Right cardiac atrium (tissue), 5 donors: ENCODE measurements at places on chromosomes 12 and 14. TPM values are rescaled to one million over a fixed set of nuclear protein-coding genes. Genes with fewer than 3 reads are reported as not detected.
A peak's percentile ranks its signal among the peaks of the same experiment; 100 is the strongest.

Gene POTEG
- total RNA-seq: not detected

- DNase-seq: no peak
Observed at GRCh38 chr12:70839544-70839943, 81.0 kb downstream of the PTPRR start.

GRCh38 chr12:119208626-119209061 is 29.9 kb downstream of the HSPB8 start:
- DNase-seq: peak; percentile 93

Gene SDR9C7
- total RNA-seq: not detected

- DNase-seq: no peak
Observed at GRCh38 chr12:9071518-9071917, 44.2 kb downstream of the A2M start.

Gene PMEL
- 1.3 TPM for total RNA-seq

Gene GOLGA3
- 42.8 TPM for total RNA-seq

- no peak for DNase-seq
Observed at GRCh38 chr12:77060136-77060882, 5.1 kb downstream of the E2F7 start.

- no peak for DNase-seq
Observed at GRCh38 chr12:49559011-49559675, 8.8 kb downstream of the MCRS1 start.

Gene DDX54
- 29.2 TPM for total RNA-seq

GRCh38 chr12:56029666-56030293 is 8.9 kb downstream of the IKZF4 start:
- no peak for DNase-seq

Gene LRRC10
- total RNA-seq: 22.2 TPM

DNA sequence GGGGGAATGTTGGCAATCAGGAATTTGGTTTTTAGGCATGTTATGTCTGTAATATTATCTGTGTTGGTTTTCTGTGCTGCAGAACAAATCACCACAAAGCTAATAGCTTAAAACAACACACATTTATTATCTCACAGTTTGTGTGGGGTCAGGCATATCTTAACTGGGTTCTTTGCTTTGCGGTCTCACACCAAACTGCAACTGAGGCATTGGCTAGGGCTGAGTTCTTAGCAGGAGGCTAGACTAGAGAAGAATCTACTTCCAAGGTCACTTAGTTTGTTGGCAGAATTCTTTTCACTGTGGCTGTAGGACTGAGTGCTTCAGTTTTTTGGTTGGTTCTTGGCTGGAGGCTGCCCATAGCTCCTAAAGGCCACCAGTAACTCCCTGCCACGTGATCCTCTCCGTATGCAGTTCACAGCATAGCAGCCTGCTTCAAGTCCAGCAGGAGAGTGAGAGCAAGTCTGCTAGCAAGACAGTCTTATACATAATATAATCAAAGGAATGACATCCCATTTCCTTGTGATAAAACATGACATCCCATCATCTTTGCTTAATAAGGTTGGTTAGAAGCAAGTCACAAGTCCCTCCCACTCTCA is 21.6 kb downstream of the ATF1 start:
- no peak for DNase-seq

GRCh38 chr12:118946256-118946655 is 35.1 kb upstream of the SRRM4 start:
- DNase-seq: no peak

DNA sequence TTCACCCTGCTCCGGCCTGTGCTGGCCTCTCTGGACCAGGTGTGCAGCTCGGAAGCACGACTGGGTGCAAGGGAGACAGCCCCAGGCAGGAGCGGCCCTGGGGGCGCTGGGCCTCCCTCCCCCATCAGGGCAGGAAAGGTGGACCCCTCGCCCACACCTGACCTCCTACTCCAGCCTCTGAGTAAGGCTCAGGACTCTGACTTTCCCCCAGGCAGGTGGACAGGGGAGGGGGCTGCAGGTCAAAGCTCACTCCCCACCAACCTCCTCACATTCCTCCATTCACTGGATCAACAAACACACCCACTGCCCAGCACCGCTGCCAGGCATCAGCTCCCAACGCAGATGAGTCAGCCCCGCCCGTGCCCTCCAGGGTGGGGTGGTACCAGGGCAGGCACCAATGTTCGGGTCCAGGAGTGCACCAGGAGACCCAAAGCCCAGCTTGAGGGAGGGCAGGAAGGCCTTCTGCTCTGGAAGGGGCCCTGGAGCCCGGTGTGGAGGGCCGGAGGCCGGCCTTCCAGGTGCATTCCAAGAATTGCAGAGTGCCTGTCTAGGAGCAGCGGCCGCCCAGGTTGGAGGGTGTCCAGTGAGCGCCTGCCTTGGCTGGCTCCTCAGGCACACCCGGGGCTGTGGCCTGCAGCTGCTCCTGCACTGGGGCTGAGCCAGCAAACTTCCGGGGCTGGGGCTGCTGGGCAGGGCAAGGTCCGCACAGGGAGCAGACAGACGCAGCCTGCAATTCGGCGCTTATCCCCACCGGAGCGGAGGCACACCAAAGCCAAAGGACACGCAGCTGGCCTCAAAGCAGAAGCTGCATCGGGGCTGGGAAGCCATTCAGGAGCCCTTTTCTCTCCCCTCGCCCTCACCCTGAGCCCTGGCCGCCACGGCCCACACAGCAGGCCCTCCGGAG is 1.6 kb upstream of the INF2 start:
- DNase-seq: peak; percentile 93

Gene NID2
- 22.5 TPM for total RNA-seq

Gene KRT77
- total RNA-seq: not detected

DNA sequence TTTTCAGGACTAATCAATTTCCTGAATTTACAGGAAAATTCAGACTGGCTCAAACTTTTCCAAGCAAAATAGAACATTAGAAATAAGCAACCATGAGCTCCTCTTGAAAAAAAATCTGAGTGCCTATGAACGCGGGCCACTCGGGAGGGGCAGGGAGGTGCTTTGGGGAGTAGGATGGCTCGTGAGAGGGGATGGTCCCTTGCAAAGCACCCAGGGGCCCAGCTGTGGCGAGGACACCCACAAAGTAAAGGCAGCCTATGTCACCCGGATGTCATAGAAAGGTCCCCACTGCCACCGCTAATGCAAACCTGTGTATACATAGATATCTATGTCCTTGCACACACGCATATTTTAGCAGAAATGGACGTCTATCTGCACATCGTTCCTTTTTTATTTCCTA is 309.9 kb downstream of the ADGRD1 start:
- no peak for DNase-seq

- no peak for DNase-seq
Observed at GRCh38 chr12:44317651-44318126, 481.8 kb downstream of the TMEM117 start.

- DNase-seq: no peak
Observed at GRCh38 chr12:12930633-12931219, 21.2 kb downstream of the GPRC5D start.

DNA sequence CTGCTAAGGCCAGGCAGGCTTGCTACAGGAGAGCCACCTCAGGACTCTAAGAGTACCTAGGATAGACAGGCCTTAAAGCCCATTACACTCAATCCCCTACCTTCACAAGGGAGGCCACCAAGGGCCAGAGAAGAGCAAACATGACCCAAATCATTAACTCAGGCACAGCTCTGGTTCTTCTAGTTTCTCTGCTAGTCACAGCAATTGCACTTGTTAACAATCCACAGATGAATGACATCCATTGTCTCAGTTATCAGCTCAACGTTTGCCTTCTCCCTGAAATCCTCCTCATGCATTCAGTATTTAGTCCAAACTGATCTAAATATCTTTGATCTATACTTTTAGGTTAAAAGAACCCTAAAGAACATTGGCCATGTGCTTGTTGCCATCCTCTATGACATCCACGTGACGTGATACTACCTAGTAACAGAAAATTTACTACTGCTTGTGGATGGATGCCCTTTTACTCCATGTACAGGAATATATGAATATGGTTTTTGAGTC is 164.5 kb downstream of the STXBP6 start:
- no peak for DNase-seq

- no peak for DNase-seq
Observed at GRCh38 chr14:96117101-96117897, 78.1 kb downstream of the C14orf132 start.

Gene TMPRSS12
- not detected for total RNA-seq

DNA sequence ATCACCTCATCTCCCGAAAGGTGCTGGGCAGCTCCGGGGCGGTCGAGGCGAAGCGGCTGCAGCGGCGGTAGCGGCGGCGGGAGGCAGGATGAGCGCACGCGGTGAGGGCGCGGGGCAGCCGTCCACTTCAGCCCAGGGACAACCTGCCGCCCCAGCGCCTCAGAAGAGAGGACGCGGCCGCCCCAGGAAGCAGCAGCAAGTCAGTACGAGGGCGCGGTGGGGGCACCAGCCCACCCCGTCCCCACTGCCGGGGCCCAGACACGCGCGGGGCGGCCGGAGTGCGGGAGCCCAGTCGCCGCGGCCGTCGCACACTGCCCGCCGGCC is 862 bp downstream of the HMGA2 start:
- no peak for DNase-seq

DNA sequence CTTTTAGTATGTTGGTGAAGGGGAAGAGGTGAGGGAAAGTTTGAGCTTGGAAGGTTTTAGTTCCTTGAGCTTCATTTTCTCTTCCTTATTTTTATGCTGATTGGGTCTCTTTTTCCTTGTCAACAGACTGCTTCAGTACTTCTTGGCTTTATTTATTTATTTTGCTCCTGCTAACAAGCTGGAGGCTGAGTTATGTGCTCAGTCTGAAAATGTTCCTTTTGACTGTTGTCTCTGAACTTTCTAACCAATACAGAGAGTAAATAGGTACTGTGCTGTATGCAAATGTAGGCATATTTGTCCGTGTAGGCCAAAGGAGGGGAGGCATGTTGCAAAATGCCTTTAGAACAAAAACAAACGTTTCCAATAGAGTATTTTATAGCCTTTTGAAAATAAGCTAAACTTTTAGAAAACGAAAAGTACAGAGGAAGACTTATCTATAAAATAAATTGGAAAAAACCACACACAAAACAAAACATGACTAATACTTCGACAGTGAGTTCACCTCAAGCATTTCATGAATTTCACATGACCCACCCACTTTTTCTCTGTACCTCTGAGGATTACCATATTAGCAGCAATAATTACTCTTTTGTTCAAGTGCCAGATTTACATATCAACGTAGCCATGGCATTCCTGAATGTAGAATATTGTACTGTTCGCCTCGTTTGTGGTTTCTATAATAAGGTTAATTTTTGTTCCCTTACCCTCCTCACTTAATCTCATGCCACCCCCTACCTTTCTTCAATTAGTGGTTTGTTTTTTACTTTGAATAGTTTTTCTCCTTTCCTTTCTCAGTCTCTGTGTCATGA is 4.7 kb upstream of the CREBL2 start:
- DNase-seq: no peak

DNA sequence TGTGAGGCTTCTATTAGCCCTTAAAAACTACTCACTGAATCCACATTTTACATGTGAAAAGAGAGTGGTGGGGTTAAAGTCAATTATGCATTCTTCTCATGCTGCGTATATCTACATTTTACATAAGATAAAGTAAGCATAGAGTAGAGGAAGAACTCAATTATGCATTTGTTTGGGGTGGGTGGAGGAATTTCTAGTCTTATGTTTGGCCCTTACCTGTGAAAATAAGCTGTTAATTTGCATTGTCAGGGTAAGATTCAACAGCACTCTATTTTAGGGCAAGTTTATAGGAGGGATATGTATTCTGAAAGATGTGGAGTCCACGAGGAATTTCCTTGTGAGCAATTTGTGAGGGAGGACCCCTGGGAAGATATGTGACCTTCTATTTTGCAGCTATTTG is 30.9 kb upstream of the CAPRIN2 start:
- DNase-seq: no peak

GRCh38 chr14:85487215-85487614 is 42.7 kb upstream of the FLRT2 start:
- no peak for DNase-seq

Gene CISTR
- 3.2 TPM for total RNA-seq

Gene TOMM20L
- total RNA-seq: not detected

Gene ASIC1
- total RNA-seq: 2.8 TPM

DNA sequence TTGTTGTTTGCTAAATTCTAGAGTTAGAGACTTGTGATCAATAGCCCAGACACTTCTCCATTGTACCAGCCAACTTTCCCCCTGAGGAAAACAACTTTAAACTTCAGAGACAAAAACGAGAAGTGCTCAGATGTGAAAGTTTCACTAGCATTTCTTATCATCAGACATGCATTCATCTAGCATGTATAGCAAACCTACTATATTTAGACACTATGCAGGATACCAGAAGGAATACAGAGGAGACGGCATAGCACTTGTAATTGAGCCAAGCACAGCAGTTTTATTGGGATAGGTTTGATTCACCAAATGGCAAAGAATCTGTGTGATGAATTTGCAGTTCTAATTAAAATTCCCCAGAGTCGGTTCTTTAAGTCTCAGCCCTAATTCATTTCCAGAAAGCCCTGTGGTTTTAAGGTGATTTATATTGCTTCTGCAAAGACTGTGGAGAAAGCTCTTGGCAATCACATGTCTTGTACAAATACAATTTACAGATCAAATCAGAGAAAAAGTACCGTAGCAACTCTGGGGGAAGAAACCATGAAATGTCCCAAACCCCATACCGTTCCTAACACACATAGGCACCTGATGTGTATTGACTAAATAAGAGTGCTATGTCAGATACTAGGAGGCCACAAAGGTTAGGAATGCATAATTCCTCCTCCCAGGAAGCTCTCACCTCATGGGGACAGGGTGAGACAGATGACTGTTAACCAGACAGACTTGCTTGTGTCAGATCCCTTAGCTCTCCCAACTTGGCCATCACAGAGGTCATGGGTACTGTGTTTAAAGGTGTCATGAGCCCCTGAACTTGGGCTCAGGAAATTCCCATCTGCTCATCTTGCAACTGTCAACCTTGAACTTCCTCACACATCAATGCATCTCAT is 69.6 kb upstream of the KRAS start:
- no peak for DNase-seq

- no peak for DNase-seq
Observed at GRCh38 chr12:43976027-43976426, 140.1 kb downstream of the TMEM117 start.

DNA sequence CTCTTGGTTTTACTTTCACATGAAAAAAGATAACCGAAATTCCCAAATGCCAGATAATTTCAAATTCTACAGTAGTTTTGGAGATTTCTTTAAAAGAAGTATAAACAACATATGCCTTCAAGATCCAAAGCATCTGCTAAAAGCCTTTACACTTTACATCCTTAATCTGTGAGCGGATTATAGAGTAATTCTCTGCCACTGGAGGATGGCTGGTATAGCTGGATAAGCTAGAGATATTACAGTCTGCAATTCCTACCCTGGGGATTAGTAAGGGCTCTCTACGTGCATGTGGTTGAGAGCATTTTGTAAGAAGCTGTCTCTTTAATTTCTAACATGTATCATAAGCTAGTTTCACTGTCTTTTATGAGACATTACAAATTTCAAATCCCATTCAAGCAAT is 240.3 kb upstream of the HMGA2 start:
- no peak for DNase-seq

Gene PLCZ1
- total RNA-seq: 0.97 TPM

Gene CDH24
- 2.3 TPM for total RNA-seq

DNA sequence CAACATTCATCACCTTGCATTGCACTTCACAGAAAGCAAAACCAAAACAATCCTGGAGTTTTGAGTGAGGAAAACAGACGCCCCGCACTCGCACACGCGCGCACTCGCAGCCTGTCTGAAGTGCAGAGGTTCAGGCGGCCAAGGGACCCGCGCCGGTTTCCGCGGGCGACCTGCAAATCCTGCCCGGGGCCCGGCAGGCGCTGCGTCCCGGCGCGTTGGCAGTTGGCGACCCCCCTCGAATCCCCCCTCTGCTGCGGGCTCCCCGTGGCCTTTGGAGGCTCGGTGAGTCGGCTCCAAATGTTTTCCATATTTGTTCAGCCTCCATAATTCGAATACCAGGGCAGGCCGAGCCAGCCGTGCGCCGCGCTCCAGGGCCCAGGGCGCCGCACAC is at the start of gene SSPN:
Gene SSPN (plus strand): TSS at position 324 of the 391 bp plus-strand sequence. CDS start 100 bp downstream, outside the sequence.
- peak; percentile 71 for DNase-seq
